Activated naive CD4-positive, alpha-beta T cell (primary cell): ENCODE measurements at places on chromosomes 1 and 21.

- no peak for DNase-seq
Measured at GRCh38 chr1:194233069-194233468, 1046.7 kb upstream of the B3GALT2 start.

DNA sequence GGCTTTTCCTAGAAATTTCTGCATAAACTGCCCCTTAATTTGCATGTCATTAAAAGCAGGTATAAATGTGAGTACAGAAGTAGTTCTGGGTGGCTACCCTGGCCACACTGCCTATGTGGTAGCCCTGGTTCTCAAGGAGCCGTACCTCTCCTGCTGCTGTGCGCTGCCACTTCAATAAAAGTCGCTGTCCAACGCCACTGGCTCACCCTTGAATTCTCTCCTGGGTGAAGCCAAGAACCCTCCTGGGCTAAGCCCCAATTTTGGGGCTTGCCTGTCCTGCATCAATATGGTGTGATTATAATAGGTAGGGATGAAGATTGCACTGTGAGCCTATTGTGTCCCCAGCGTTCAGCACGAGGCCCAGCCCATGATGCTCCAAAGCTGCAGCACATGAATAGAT lies 65.6 kb upstream of the C1orf174 start:
- DNase-seq, result no peak

GRCh38 chr1:202798260-202798659 lies 10.0 kb downstream of the KDM5B start:
- no peak for DNase-seq

DNA sequence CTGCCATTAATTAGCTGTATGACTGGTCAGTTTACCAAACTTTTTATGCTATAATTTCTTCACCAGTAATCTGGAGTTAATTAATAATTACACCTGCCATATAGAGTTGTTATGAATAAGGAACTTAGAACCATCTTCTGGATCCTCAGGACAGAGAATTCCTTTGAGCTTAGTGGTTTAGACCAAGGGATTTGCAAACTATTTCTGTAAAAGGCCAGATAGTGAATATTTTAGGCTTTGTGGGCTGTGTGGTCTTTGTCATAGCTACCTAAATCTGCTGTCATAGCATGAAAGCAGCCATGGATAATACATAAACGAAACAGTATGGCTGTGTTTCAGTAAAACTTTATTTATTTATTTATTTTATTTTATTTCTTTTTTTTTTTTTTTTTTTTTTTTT lies 9.0 kb downstream of the TIMM17A start:
- DNase-seq, result no peak

DNA sequence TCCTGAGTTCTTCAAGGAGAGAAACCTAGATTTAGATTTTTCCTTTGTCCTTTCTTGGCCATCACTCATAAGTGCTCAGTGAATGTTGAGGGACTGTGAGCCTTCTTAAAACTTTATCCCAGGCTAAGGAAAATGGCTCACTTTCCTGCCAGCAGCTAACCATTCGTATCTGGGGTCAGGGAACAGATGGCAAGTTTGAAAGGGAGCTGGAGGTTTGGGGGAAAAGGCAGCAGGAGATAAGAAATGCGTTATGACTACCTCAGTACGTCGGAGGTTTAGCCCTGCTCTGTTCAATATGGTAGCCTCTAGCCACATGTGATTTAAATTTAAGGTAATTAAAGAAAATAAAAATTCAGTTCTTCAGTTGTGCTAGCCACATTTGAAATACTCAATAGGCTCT lies 13.3 kb downstream of the RRP15 start:
- DNase-seq, result no peak

DNA sequence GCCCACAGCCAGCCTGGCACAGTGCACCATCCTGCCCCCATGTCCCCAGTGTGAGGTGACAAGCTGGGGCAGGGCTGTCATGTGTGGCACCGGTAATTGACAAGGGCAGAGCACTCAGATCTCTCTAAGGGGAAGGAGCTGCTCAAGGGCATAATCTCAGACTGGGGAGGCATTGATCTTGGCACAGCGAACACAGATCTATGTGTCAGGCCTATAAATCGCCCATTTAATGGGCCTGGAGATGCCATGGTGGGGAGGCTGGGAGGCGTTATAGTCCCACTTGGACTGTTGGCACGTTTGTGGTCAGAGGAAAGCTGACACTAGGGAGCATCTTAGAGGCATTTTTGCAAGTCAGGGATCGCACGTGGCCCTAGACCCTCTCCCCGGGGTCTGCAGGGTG lies 594.1 kb downstream of the PTPRU start:
- no peak for DNase-seq

DNA sequence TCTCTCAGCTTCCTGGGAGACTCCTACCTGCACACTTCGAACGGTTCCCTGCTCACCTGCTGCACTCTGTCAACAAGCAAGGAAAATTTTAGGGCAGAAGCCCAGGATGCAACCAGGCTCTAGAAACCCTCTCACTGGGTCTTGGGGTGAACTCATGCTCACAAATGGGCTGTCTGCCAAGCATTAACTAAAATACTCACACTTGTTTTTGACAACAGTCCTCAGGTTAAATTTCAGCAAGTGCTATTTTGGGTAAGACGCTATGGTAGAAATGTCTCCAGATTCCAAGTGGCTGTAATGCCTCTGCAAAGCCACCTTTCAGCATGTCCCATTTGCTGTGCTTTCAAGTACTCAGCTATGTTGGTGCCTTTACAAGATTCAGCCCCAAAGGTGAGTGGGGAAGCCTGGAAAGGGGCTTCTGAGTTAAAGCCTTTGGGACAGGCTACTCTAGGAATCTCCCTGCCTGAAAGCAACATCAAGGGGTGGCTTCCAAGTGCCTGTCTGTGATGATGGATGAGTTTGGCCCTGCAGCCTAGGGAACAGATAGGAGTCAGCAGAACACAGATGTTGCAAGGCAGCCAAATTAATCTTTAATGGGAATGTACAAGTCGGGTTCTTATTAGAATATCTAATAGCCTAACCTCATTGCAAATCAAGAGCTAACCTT lies 211.9 kb upstream of the SPAG17 start:
- no peak for DNase-seq
